Kidney (tissue), 22 donors: ENCODE measurements at places on chromosomes 1 and 21. TPM values are rescaled to one million over a fixed set of nuclear protein-coding genes. Genes with fewer than 3 reads are reported as not detected.

Gene UMODL1
- total RNA-seq: not detected

- DNase-seq: no peak
These were observed 52.5 kb upstream of the ZNF648 start for GRCh38 chr1:182113879-182114626.

- no peak for DNase-seq
These were observed 37.1 kb upstream of the EXO1 start for GRCh38 chr1:241810769-241811405.

DNA sequence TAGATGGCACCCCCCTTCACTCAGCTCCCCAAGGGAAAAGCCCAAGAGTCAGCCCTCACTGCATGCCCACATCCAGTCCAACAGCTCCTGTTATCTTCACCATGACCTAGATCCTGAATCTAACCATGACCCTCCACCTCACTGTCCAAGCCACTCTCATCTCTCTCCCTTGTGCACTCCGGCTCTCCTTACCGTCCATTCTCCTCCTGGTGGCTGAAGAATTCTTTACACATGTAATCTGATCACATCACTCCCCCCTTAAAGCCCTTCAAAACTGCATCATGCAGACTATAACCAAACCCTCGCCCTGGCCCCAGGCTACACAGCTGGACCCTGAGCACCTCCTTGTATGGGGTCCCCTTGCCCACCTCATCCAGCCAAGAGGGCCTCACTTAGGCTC lies 14.0 kb upstream of the PAQR7 start:
- DNase-seq: peak; percentile 66

DNA sequence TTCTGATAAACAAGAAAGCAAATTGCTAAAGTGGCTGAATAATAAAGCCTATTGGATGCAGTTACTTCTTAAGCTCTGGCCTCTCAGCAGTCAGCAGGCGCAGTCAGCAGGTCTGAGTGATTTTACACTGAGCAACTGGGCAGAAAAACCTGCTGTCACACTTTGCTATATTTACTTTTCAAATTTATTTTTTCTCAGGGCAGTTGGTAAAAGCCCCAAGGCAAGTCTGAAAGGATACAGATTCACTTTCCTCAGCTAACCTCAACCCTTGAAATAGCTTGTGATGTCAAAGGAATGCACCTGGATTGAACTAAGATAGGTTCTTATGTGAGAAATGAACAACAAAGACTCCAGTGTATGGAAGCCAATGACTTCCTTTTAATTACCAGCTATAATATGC lies 34.0 kb downstream of the ATP5PF start:
- no peak for DNase-seq

DNA sequence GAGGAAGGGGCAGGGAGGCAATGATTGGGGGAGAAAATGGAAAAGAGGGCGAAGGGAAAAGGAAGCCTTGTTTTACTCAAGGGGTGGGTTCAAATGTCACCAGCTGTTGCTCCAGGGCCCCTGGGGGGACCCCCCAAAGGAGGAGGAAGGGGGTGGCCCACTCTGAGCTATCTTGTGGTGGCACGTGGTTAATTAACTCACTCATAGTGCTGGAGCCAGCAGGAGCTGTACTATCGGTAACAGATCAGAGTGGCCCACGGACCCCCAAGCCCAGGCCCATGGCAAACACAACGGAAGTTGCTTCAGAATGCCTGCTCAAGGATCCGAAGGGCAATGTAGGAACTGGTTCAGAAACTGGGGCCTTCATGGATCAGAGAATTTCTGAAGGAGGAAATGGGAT lies 7.2 kb downstream of the TFF2 start:
- no peak for DNase-seq
